Retina (tissue), 1 donor: ENCODE measurements at places on chromosomes 12 and 14.

DNA sequence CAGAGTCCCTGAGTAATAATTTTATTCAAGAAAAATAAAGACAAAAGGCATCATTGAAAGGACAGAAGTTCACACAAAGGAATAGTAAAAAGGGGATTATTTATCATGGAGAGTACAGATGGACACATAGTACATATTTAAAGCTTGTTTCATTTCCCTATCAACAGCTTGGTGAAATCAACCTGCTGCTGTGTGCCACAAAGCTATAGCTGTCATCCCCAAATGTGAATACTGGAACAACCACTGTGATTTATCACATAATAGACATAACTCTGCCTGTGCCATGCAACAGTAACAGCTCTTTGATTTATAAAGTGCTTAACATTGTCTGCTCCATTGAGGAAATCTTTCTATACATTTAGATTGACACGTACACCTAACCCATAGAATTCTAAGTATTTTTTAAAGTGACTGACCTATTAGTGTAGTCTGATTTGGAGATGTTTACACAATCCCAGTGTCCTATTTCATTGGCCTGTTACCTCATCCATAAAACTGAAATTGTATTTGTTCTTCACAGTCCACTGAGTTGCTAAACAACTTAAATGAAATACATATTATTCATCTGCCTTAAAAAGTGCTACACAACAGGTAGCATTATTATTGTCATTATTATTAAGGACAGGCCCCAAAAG is 3.3 kb downstream of the NEMF start:
- DNase-seq = no peak

DNA sequence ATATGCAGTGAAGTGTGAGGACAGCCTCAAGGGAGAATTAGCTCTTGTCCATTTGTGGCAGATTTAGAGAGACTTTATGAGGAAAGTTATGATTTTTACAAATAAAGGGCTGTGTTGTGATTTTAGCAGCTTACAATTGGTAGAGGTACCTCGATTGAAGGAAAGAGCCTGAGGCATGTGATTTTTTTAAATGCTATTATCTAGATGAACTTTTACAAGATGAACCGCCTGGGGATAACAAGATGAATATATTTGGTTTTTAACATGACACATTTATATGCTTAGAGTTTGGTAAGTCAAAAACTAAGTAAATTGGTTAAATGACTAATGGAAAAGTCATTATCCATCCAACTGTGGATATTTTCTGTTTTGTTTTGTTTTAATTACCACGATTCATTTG is 52.6 kb downstream of the AEBP2 start:
- no peak for DNase-seq

DNA sequence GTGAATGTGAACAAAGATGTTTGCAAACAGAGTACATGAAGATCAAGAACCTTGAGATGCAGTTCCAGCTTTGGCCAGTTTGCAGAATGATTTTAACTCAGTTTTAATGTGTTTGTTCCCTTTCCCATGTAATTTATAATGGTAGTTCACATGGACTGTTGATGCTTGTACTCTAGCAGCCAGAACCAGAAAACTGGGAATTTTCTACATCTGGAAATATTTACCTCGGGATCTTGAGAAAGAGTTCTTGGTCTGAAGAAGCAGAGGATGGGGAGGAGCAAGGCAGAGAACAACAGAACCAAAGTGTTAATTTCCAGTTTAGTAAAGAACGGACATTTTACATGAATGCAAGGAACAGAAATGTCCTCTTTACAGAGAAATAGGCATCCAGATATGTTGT is 37.0 kb upstream of the PMCH start:
- no peak for DNase-seq

- peak; percentile 27 for DNase-seq
These were observed 26.4 kb upstream of the NUDT14 start for GRCh38 chr14:105207460-105207901.

GRCh38 chr14:62006116-62006731 is 244.0 kb downstream of the SNAPC1 start:
- DNase-seq = no peak

DNA sequence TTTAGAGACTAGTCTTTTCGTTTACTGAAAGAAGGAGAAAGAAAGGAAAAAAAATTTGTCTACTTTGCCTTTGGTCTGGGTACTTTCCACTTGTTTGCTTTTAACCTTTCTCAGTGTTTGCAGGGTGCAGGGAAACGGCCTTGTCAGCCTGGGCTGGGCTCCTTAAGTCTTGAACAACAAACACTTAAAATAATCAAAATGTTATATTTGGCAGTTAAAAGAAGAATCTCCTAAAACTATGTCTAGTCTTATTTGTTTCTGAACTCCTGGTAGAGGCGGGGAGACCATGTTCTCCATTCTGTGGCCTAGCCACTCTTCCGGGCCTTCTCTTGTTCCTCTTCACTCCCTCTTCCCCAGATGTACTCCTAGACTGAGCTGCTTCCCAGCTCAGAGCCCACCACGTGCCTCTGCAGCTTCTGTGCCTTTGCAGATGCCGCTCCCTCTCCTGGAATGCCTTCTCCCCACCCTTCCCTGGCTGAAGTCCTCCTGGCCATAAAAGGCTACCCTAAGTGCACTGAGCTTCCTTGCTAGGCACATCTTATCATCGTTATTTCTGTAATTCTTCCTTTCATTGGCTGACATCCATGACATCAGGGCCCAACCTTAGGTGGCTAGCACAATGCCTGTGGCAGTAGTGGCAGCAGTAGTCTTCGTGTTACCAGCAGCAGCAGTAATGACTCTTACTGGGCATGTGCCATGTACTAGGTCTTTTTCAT is 432.9 kb downstream of the ZFP36L1 start:
- no peak for DNase-seq

GRCh38 chr12:49917788-49918173 is 14.1 kb upstream of the FAIM2 start:
- DNase-seq = no peak
